Left ventricle myocardium superior (tissue), 1 donor: ENCODE measurements at places on chromosomes 2 and 18. TPM values are rescaled to one million over a fixed set of nuclear protein-coding genes. Genes with fewer than 3 reads are reported as not detected.

- no peak for DNase-seq
Observed at GRCh38 chr2:72765997-72766609, 59.7 kb downstream of the EXOC6B start.

DNA sequence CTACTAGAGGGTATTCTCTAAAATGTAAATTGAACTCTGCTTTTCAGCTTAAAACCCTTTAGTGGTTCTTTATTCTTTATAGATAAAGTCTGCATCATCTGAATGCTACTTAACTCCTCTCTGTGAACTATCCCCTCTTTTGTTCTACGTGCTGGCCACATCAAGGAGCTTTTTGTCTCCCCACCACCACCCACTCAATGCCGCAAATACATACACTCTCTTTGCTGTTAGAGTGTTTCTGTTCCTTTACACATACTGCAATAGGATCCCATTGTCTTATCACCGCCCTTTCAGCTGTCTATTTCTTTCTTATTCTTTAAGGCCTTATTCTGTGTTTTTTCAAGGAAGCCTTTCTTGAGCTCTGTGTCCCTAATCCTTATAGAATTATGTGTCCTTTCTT, 83.3 kb downstream of the EML4 start:
- DNase-seq, result no peak

- DNase-seq, result no peak
Observed at GRCh38 chr2:178827739-178828485, 20.7 kb upstream of the TTN start.

GRCh38 chr18:11501352-11501751, 108.0 kb upstream of the SLC35G4 start:
- no peak for DNase-seq

- no peak for DNase-seq
Observed at GRCh38 chr2:54053830-54054229, 61.6 kb upstream of the ACYP2 start.

DNA sequence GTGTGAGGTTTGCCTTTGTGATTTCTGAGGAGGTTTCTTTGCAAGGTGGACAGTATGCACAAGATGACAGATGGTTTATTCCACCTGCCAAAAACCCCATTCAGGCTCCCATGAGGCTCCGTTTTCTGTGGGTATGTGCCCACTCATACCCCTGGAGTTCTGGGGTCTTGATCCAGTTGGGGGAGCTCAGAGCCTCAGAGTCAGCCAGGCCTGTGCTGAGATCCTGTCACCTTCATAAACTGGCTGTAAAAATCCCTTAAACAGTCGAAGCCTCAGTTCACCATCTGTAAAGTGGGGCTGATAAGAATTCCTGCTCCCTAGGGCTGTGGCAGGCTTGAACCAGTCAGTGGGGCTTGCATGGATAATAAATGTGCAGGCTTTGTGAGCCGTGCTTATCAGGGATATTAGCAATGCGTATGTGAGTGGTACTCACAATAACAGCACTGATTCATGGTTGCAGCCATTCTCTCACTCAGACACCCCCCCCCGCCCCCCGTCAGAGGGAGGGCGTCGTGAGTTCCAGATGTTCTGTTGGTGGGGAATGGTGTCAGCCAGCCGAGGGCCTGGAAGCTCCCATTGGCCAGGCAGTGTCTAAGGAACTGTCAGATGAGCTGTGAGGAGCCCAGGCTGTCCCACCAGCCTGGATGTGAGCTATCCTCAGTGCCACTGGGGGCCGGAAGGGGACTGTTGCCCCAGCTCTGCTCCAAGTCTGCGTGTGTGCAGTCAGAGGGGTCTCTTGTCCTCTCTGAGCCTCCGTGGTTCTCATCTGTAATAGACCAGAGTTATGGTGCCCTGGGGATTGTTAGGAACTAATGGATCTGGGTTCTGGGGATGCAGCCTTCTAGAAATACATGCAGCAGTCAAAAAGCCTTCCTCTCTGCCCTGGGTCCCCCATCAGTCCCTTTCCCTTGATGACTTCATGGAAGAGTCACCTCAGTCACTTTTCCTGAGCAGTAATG, 51.7 kb downstream of the KCNIP3 start:
- DNase-seq, result peak; percentile 56

- DNase-seq, result no peak
Observed at GRCh38 chr2:200007306-200007705, 51.9 kb downstream of the MAIP1 start.

Gene DES
- 14,457 TPM for total RNA-seq

Gene UPP2
- total RNA-seq, result not detected

Gene MEIS1
- total RNA-seq, result 40.8 TPM

Gene GCC2
- total RNA-seq, result 23.9 TPM
